ENCODE measurements at places on chromosomes 2 and 18.

DNA sequence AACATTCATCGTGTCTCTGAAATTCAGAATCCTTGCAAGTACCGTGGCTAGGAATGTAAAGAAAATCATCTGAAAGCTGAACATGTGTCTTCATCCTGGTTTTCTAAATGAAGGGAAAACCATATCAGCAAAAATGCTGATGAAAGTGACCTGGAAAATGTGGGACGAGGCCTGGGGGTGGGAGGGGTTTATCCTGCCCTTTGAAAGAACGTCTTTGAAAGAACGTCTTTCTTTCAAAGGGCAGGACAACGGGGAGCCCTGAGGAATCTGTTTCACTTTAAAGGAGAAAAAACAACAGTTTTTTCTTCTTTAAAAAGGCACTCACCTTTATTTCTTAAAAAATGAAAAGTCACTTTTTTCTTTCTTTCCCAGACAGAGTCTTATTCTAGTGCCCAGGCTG is 185.2 kb downstream of the ALPK2 start:
- no peak for DNase-seq

GRCh38 chr2:16216558-16216945 is 276.2 kb downstream of the MYCN start:
- no peak for DNase-seq

DNA sequence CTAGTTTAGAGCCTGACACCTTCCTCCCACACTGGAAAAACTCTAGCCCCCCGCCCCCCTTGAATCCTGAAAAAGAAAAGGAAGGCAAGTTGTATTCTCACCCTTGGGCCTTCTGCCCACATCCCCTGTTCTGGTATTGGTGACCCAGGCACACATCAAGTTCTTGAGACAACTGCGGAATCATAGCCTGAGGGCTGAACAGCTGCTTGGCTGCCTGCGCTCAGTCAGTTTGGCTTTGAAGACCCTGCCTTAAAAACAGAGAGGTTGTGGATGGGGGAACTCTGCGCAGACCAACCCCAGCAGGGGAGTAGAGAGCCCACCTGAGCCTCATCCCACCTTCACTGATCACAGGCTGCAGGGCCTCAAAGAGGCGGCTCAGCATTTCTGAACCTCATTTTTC is 229.2 kb downstream of the ANAPC1 start:
- no peak for DNase-seq

GRCh38 chr2:20398956-20399567 is 47.8 kb upstream of the RHOB start:
- no peak for DNase-seq

- DNase-seq: no peak
Measured at GRCh38 chr2:168560817-168561499, 104.9 kb downstream of the CERS6 start.

- DNase-seq: no peak
Measured at GRCh38 chr2:64586883-64587481, 62.9 kb downstream of the AFTPH start.

GRCh38 chr2:69114534-69114933 is 101.6 kb downstream of the ANTXR1 start:
- DNase-seq: no peak

DNA sequence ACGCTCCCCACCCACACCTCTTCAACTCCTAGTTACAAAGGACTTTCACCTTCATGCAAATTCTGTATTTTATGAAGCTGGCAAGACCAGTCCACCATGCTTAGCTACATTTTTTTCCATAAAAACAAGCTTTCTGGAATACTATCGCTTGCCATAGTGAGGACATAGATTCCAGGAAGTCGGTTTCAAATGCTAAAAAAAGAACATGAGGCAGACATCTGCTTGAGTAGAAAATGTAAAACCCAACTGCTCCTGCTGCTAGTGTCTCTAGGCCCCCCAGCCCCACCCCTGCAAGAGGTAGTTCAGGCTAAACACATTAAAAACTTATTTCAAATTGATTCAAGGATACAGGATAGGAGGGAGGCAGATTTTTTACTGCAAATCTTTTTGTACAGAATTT is 148.9 kb downstream of the SMAD2 start:
- no peak for DNase-seq

DNA sequence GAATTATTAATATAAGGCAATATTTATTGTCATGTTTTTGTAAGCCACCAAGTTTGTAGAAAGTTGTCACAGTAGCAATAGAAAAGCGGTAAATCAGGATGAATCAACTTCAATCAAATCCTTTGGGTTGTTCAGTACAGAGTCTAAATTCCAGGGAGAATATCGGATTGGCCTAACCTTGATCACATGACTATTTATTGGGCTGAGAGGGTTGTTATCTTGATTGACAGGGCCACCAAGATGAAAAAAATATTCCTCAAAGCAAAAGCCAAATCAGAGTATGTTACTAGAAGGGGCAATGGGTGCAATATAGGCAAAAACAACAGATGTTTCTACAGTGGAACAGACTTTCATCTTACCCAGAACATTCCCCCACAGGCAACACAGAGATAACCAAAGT is 270.0 kb downstream of the METTL4 start:
- DNase-seq: no peak

DNA sequence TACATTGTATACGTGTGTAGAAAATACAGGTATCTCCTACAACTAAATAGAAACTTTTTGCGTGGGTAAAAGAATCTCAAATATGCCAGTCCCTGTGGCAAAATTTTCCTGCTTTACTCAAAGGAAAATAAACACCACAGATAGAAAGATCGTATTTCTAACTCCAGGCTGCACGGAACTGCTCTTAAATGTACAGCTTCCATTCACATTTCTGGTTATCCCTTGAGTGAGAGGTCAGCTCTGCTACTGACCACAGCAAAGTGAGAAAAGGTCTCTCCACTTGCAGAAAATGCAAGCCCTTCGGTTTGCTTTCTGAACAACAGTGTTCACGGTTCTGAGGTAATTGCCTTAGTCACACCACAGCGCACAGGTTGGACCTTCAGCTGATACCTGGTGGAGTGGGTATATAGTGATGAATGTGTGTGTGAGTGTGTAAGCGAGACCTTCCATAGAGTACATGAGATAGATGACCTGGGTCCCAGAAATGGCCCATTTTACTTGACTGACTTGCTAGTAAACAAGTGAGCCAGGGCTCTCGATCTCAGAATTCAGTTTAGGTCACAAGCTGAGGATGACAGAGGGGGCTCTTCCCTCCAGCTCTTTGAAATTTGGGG is 52.1 kb downstream of the ALPK2 start:
- no peak for DNase-seq

DNA sequence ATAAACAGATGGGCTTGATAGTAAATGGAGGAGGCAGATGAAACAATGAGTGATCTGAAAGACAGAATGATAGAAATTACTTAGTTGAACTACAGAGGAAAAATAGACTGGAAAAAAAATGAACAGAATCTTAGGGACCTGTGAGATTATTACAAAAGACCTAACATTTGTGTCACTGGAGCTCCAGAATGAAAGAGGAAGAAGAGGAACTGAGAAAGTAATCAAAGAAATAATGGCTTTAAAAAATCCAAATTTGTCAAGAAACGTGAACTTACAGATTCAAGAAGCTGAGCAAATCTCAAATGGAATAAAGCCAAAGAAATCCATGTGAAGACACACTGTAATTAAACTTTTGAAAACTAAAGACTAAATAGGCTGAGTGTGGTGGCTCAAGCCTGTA is 28.3 kb downstream of the EVA1A start:
- no peak for DNase-seq

DNA sequence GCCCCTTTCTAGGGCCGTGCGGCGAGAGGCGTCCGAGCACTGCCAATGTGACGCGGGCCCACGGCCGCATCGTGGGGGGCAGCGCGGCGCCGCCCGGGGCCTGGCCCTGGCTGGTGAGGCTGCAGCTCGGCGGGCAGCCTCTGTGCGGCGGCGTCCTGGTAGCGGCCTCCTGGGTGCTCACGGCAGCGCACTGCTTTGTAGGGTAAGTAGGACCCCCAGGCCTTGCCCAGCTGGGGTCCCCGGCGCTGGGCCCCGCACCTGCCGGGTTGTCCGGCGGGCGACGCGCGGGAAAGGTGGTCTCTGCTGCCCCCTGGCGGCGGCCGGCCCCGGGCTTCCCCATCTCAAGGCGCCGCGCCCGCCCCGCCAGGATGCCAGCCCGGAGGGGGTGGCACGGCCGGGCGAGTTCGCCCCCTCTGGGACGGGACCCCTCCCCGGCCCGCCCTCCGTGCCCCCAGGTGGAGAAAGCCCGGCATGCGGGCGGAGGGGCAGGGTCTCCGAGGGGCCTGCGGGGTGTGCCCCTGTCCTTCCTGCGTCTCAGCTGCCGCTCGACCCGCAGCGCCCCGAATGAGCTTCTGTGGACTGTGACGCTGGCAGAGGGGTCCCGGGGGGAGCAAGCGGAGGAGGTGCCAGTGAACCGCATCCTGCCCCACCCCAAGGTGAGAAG is 1.9 kb downstream of the PRSS56 start:
- peak; percentile 82 for DNase-seq

DNA sequence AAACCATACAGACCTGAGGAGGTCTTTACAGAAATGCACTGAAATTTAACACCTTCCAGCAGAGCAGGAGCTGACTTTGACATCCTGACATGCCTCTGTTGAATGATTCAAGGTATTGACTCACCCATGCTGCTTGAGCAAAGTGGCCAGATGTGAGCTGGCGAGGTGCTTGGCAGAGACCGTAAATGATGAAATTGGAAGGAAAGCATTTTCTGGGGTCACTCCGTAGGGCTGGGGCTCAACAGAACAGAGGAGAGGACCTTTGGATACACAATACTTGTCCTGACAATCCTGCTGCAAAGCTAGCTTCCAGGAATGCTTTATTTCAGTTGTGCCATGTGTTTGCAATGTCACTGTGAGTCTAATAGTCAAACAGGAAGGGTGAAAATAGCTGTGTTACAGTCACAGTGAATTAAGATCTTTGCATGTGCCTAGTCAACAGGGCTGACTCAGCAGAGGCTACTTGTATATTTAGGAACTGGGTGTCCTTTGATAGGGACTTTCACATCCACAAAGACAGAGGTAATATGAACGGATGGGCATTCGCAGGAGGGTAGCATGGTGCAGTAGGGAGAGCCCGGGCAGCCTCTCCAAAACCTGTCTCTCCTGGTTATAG is 31.6 kb upstream of the NCK2 start:
- DNase-seq: no peak

DNA sequence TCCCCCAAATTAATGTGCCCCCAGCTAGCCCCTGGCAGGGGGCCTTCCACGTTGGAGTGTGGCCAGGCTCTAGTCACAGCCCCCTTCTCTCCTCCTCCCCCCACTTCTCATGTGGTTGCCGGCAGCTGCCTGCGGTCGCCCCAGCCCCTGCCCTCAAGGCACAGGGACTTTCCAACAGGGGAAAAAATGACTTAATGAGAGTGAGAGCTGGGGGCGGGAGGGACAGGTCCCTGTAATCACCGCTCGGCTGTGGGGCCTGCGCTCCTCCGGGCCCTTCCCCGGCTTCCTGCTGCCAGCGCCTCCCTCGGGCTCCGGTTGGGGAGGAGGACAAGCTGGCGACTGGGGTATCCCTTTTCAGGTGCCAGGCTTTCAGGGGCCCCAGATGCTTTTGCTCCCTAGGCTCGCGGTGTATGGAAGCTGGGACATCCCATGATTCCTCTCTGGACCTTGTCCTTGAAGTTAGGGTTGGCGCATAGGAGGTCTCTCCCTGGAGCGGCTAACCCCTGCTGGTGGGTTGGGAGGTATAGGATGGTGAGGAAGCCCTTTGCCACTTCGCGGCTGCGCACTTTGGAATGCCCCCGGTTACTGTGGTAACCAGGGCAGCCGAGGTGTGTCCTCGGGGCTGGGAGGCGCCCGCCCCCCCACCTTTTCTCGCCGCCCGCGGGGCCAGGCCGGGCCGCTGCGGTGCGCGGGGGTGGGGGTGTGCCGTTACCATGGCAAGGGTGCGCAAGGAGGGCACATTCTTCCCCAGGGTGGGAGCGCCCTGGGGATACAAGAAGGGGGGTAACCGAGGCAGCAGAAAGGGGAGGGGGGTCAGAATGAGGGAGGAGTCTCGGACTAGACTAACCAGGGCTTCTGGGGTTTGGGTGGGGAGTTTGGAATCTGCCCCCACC is 16.1 kb downstream of the WNT10A start:
- DNase-seq: peak; percentile 80

DNA sequence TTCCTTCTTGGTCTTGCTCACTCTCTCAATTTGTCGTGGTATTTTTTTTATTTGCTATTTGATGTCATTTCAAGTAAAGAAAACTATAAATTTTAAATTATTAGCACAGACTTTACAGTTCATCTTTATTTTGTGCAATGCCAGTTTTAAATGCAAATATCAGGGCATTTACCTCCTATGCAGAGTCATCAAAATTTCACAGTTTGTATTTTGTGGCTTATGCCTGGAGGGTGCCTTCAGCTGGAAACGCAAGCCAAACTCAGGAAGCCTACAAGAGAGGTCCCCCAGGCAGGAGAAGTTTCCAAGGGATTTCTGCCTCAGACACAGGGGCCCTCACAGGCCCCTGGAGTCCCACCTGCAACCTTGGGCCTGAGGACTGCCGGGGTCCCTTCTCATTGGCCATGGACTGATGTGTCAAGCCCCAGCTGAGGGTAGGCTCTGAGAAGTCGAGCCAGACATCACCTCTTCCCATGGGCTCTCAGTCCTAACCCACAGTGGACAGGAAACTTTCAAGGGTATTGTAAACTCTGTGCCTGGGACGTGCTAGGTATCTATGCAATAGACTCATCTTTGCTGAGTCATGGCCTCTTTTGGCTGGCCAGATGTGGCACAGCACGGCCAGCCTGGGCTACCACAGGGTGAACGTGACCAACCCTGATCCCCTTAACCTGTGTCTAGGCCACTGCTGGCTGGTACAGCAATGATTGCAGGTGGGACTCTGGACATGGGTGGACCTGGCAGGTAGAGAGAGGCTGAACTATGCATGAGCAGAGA is 236.5 kb downstream of the CELF4 start:
- DNase-seq: no peak

- DNase-seq: no peak
Measured at GRCh38 chr2:231701456-231702373, 6.6 kb upstream of the PTMA start.

DNA sequence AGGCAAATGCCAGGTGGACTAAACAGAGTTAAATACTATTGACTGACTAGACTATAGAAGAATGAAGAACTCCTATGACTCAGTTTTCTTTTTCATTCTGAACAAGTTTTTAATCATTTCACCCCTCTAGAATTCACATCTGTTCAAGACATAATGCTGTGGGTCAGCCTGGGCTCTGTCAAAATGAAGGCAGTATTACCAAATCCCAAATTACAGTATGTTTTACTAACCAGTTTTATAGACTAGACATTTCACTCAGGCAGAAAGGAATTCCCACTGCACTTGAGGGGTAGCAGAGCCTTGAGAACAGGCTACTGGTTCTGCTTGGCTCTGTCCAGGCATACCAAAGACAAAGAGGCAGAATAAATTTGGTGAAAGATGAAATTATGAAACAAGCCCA is 511.7 kb downstream of the EPHA4 start:
- no peak for DNase-seq

DNA sequence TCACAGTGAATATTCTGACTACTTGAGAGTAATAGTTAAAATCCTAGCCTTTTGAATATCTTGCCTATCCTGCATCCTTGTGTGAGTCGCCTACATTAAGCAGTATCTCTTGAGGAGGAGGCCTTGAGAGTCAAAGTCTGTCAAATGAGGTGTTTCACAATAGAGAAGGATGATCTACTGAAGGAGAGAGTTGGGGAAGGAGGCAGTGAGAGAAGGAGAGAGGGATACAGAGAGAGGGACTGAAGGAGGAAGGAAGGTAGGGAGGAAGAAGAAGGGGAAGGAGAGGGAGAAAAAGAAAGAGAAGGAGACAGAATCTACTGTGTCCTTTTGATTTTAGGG is 123.6 kb upstream of the CYP26B1 start:
- no peak for DNase-seq

Measured in activated CD4-positive, CD25-positive, alpha-beta regulatory T cell treated with anti-CD3 and anti-CD28 coated beads, Interleukin-2, amount 50 U/mL, for 72 hours (primary cell).